Activated CD4-positive, alpha-beta memory T cell treated with anti-CD3 and anti-CD28 coated beads for 36 hours (primary cell): ENCODE measurements at places on chromosomes 3 and 15. TPM values are rescaled to one million over a fixed set of nuclear protein-coding genes. Genes with fewer than 3 reads are reported as not detected.

- DNase-seq: no peak
Observed at GRCh38 chr3:150653110-150653561, 50.0 kb downstream of the SELENOT start.

NOX5 gene
- total RNA-seq: 0.02 TPM

DNA sequence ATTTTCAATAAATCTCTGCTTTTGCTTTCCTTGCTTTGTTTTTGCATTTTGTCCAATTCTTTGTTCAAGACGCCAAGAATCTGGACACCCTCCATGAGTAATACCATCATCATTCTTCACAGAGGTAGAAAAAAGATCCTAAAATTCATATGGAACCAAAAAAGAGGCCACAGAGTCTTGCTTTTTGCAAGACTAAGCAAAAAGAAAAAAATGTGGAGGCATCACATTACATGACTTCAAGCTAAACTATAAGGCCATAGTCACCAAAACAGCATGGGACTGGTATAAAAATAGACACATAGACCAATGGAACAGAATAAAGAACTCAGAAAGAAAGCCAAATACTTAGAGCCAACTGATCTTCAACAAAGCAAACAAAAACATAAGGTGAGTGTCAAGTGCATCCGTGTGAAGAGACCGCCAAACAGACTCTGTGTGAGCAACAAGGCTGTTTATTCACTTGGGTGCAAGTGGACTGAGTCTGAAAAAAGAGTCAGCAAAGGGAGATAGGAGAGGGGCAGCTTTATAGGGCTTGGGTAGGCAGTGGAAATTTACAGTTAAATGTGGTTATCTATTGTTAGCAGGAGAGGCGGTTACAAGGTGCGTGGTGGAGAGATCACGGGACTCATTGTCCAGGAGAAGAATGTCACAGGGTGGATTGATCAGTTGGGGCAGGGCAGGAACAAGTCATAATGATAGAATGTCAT lies 10.9 kb downstream of the STRIT1 start:
- no peak for DNase-seq

GRCh38 chr3:29384640-29385039 lies 103.8 kb downstream of the RBMS3 start:
- DNase-seq: no peak

DNA sequence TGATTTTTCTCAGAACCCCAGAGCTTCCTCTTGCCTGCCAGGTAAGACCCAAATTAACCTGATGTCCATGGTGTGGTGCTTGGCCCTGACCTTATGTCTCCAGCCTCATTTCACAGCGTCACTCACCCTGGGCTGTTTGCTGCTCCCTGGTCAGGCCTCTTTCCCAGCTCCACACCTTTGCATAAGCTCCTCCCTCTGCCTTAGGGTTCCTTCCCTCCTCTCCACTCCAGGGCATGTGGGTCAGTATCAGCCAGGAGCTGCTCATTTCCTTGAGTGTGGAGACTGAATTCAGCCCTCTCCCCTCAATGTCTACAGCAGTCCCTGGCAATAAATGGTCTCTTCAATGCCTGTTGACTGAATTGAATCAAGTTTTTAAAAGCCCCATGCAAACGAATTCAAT lies 75.6 kb upstream of the ANKRD34C start:
- no peak for DNase-seq

GRCh38 chr3:42745776-42746454 lies 27.1 kb downstream of the CCDC13 start:
- no peak for DNase-seq
